Body of pancreas (tissue), 4 donors: ENCODE measurements at places on chromosomes 2 and 18. TPM values are rescaled to one million over a fixed set of nuclear protein-coding genes. Genes with fewer than 3 reads are reported as not detected.

PDE11A gene
- 2.6 TPM for total RNA-seq

VWC2L gene
- not detected for total RNA-seq

CREG2 gene
- total RNA-seq, result not detected

FBXO36 gene
- 0.52 TPM for total RNA-seq

CDKL4 gene
- total RNA-seq, result 0.99 TPM

OR6B3 gene
- not detected for total RNA-seq

HOXD3 gene
- not detected for total RNA-seq

VAMP5 gene
- 3.0 TPM for total RNA-seq

ELOA2 gene
- not detected for total RNA-seq

CLHC1 gene
- total RNA-seq, result 19.7 TPM

SPRED2 gene
- 16.2 TPM for total RNA-seq

NEB gene
- 3.9 TPM for total RNA-seq

CCDC141 gene
- total RNA-seq, result 13.7 TPM

TMBIM1 gene
- 125 TPM for total RNA-seq

PRKAG3 gene
- not detected for total RNA-seq

RNU2-63P gene
- total RNA-seq, result not detected

MTX2 gene
- 6.6 TPM for total RNA-seq

B4GALT6 gene
- total RNA-seq, result 0.52 TPM

CCDC68 gene
- total RNA-seq, result 5.3 TPM

AQP12A gene
- total RNA-seq, result 130 TPM

GNLY gene
- 5.6 TPM for total RNA-seq

CFC1 gene
- total RNA-seq, result 16.1 TPM

SOWAHC gene
- 11.2 TPM for total RNA-seq

SKOR2 gene
- not detected for total RNA-seq

CBLN2 gene
- total RNA-seq, result not detected
